ENCODE measurements at places on chromosomes 5 and 9.
A peak's percentile ranks its signal among the peaks of the same experiment; 100 is the strongest.

GRCh38 chr5:107063511-107063910, 607.2 kb downstream of the EFNA5 start:
- DNase-seq = no peak

DNA sequence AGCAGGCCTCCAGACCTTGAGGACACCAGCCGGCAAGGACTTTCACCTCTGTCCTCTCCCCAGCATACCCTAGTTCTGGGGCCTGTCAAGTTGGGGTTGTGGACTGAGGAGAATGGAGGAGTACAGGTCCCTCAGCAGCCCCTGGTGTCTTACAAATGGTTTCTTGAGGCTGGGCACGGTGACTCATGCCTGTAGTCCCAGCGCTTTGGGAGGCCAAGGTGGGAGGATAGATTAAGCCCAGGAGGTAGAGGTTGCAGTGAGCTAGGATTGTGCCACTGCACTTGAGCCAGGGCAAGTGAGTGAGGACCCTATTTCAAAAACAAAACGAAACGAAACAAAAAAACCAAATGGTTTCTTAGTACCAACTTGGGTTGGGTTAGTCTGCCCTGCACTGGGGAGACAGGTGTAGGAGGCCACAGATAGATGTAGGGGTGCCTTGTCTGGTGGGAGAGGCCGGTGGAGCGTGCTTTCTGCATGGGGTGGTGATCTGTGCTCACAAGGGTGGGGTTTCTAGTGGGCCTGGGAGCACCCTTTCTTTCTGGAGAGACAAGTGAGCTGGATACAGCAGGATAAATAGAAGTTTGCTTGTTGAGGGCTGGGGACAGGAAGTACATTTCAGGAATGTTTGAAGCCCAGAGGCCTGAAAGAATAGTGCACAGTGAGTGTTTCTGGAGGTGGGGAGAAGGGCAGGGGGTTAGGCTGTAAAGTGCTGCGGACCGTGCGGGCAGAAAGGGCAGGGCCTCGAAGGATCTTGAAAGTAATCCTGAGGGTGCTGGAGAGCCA, 37.7 kb upstream of the PSD2 start:
- DNase-seq = no peak

DNA sequence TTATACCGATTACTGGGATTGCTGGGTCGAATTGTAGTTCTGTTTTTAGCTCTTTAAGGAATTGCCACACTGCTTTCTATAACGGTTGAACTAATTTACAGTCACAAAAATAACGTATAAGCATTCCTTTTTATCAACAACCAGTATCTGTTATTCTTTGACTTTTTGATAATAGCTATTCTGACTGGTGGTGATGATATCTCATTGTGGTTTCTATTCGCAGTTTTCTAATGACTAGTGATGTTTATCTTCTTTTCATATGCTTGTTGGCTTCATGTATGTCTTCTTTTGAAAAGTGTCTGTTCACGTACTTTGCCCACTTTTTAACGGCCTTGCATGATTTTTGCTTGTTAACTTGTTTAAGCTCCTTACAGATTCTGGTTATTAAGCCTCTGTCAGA, 74.4 kb downstream of the FAM174A start:
- DNase-seq = no peak

DNA sequence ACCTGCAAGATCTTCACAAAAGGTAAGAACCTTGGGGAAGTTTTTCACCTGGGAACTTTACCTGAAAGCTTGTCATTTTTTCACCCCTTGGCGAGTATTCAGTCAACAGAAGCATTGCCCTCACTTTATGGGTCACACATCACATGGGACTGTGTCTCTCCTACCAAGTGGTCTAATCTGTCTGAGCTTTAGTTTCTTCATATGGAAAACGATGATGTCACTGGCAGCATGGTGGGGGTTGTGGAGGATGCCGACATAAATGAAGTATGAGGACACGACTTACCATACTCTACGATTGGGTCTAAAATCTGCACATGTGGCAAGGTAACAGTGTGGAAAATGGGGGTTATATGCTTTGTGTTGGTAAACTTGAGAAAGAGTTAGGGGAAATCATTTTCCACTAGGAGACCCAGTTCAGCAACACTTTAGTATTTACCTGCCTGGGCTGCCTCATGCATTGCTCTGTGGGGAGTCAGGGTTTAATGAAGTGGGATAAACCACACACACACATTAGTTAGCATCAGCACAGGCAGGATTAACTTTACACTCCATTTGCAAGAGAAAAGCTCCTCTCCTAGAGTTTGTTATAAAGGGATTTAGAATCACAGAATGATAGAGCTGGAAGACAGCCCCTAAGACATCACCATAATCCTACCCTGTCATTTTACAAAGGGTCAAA, 19.8 kb upstream of the PAX5 start:
- DNase-seq = no peak

GRCh38 chr9:14066831-14067230, 247.1 kb downstream of the NFIB start:
- DNase-seq = peak; percentile 51

DNA sequence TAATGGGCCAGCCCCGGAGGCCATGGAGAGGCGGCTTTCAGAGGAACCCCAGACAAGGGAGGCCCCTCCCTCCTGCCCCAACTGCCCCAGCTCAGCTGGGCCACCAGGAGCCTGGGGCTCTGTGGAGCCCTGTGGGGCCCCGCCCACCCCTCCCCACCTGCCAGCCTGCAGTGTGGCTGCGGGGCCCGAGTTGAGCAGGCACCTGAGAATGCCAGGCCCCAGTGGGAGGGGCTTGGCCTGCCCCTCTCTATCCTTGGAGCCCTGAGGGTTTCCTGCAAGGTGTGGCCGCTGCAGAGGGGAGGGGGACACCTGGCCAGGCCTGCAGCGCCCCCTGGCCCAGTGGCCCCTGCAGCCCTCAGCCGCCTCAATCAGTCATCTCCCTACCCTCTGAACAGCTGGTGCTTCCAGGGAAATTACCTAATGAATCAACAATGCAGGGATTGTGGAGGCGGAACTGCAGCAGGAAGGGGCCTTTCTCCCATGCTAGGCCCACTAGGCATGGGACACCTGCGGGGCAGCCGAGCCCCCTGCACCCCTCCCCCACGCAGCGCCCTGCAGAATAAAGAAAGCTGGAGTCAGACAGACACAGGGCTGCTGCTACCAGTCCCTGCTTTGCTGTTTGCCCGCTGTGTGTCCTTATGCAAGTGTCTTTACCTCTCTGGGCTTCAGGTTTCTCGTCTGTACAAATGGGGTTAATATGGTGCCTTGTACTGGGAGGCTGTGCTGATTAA, 48.0 kb downstream of the LMX1B start:
- no peak for DNase-seq

- no peak for DNase-seq
These were observed 181.2 kb upstream of the POU5F2 start for GRCh38 chr5:93922551-93922950.

DNA sequence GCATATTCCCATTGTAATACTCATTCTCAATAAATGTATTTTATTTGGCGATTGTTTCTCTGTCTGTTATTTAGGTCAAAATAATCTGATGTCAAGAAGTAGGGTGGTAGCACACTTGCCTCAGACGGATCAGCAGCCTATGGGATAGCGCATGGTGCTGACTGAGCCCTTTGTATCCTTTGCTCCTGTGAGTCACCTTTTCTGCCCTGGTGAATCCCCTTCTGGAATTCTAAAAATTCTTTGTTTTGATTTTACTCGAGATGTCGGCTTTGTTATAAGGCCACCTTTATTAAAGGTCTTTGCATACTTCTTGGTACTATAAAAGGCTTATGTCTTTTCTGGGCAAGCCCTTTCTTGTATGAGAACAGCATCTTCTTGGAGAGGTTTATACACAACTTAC, 1187.8 kb downstream of the CDH9 start:
- DNase-seq = no peak

- no peak for DNase-seq
These were observed 42.7 kb upstream of the SMIM15 start for GRCh38 chr5:61205013-61205412.

- no peak for DNase-seq
These were observed 129.6 kb downstream of the KCNIP1 start for GRCh38 chr5:170633235-170634081.

DNA sequence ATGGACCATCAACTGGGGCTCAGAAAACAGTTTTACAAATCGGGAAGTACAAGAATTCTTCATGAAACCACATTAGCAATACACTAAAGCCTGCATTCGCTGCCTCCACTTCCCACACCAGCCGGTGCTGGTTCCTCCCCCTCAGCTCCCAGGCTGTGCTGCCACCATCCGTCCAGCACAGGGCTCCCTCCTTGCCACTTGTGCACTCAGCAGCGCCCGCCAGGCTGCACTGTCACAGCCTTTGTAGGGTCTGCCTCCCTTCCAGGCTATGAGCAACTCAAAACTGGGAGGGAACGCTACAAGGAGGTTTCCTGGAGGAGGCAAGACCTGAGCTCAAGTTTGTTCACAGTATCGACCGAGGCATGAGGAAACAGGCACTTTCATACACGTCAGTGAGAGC, 7.7 kb downstream of the MAPK9 start:
- DNase-seq = no peak

GRCh38 chr9:107948601-107949000, 459.0 kb upstream of the KLF4 start:
- DNase-seq = no peak

DNA sequence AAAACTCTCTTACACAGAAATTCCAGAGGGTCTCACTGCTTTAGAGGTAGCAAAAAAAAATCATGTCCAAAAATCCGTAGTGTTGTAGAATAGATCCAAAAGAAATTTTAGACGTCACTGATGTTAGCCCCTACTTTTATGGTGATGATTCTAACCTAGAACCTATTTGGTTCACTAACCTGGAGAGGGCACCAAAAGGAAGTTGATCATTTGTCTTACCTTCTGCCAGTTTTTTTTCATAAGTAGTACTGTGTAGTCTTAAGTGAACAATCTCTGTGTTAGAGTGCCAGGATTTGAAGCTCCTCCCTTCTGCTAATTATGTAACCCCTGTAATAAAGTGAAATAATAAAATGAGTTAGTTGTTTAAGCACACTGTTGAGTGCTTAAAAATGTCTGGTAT, 215.2 kb downstream of the SMARCA2 start:
- no peak for DNase-seq

GRCh38 chr9:97109194-97109811, 70.4 kb upstream of the CTSV start:
- peak; percentile 48 for DNase-seq

GRCh38 chr5:5164163-5164562, 24.0 kb downstream of the ADAMTS16 start:
- DNase-seq = no peak

DNA sequence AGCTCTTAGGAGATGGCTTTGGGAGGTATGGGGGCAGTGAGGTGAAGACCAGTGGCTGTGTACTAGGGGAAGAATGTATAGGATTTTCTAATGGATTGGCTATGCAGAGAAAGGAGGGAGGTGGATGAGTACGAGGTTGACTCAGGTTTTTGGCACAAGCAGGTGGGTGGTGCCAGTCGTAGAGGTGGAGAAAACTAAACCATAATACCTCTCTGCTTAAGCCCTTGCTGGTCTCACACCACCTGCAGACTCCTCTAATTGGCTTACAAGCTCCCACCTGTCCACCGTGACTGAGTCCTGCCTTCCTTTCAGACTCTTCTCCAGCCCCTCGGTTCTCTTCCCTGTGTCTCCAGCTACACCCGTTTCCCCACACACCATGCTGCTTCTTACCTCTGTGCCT, 521.7 kb upstream of the CLINT1 start:
- no peak for DNase-seq

DNA sequence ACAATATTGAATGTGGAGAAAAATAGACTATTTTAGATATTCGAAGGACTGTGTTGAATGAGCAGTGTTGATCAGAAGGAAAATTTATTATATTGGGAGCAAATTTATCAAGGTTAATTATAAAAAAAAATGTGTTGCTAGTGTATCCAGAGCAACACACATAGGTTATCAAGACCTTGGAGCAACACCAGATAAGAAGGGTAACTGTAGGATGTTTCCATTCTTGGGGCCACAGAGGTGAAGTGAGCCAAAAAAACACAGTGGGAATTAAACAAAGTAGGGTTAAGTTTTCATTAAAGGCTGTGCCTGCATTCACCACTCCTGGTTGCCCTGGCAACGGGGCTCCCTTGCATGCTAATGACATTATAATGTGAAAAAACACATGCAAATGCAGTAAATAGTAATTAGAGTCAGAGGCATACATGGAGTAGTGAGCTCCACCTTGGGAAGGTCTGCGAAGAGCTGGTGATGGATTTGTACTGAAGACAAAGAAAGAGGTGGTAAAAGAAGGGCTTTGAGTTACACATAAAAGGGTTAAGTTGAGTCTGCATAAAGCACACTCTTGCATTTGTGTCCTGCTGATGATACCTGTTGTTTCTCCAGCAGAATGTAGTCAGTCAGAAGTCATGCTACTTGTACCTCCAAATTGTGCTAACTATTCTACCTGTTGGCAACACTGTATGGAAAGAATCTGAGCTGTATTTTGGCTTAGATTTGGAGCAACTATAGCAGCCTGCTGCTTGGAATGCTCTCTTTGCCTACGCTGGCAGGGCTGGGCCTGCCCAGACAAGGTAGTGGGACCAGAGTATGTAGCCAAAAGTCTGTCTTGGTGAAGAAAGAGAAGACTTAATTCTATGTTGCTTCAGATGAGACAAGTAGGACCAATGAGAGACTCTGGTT, 59.6 kb downstream of the ATG10 start:
- no peak for DNase-seq

DNA sequence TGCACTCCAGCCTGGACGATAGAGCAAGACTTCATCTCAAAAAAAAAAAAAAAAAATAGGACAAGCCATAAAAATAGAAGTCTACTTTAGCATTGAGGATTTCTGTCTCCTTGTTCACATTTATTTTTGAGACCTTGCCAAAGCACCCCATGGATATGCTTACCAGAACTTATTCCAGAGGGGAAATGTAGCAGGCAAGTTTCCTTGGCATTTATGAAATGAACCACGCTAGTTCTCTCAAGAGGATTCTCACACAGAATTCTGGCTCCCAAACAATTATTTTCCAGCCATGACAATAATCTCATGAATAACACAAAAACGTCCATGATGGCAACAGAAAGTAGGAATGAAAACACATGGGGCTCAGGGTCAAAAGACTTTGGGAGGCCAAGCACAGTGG, 23.4 kb upstream of the GPX8 start:
- DNase-seq = no peak

GRCh38 chr9:14366076-14366475, 52.1 kb upstream of the NFIB start:
- no peak for DNase-seq

DNA sequence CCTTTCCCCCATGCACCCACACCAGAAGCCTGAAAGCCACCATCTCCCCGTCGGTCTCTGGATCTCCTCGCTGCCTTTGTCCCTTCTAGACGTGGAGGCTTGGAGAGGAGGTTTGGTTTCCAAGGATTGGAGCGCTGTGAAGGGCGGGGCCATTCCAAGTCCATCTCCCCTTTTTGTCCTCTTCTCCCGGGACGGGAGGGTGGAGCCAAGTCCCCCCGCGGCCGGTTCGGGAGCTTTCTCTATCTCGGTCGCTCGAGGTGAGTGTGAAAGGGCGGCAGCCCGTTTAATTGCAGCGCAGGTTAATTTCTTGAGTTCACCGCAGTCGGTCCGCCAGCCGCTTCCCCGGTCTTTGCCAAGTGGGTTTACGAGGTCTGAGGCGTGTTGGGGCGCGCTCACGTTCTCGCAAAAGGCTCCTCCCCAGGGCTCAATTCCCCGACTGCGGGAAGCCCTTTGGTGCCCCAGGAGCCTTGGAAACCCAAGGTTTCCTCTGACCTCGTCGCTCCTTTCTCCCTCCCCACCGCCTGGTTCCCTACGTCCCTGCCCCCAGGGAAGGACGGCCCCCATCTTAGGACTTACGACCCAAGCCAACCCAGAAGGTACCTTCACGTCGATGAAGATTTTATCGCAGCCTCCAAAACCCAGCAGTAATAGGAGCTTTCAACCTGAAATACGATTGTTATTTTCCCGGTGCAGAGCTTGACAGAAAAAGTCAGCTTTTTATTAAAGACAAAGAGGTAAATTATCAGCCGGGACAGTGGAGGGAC, 2.8 kb upstream of the ZNF462 start:
- DNase-seq = no peak
